Cortex of kidney (tissue), 1 donor: ENCODE measurements at places on chromosomes 2 and 18.

DNA sequence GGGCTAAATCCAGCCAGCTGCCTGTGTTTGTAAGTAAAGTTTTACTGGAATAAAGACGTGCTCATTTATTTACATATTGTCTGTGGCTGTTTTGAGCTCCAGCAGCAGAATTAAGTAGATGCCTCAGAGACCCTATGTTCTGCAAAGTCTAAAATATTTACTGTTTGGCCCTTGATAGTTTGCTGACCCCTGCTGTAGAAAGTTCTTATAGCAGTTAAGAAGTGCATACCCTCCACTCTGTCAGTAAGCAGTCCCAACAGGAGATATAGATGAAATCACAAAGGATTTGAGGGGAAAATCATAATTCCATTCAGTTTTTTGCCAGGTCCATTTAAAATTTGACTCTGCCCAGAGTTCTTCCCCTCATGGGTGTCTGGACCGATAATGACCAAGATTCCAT lies 50.1 kb upstream of the ITM2C start:
- no peak for DNase-seq

- no peak for DNase-seq
Measured at GRCh38 chr18:3967359-3968180, 487.5 kb downstream of the DLGAP1 start.

- no peak for DNase-seq
Measured at GRCh38 chr2:48399828-48400552, 130.0 kb upstream of the STON1 start.

DNA sequence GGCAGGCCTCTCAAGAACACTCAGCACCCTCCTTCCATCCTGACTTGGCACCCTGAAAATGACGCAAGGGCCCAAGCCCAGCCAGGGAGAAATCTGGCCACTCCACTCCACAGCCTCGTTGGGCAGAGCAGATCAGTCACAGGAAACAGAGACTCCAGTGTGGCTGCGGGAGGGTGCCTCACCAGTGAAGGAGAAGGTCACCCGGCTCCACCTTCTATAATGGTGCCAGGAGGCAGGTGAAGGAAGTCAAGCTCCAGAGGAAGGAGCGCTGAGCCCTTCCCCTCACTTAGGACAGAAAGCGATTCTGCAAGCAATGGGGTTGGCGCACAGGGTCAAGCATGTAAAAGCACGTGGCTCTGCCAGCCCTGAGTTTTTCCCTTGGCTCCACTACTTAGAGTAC lies 35.3 kb downstream of the CRACDL start:
- no peak for DNase-seq

DNA sequence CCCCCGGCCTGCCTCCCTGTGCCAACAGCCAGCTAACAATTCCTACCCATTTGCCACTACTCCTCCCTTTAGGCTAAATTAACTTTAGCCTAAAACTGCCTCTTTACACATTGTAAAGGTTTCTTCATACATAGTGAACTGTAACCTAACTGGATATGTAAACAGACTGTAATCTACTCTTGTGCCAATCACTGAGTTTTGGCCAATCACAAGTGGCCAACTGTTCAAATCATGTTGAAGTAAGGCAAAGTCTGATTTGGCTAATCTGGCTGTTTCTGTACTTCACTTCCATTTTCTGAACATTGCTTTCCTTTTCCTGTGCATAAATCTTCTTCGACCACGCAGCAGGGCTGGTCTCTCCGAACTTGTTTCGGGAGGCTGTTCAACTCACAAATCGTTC lies 103.6 kb upstream of the LYPD6 start:
- DNase-seq, result no peak

DNA sequence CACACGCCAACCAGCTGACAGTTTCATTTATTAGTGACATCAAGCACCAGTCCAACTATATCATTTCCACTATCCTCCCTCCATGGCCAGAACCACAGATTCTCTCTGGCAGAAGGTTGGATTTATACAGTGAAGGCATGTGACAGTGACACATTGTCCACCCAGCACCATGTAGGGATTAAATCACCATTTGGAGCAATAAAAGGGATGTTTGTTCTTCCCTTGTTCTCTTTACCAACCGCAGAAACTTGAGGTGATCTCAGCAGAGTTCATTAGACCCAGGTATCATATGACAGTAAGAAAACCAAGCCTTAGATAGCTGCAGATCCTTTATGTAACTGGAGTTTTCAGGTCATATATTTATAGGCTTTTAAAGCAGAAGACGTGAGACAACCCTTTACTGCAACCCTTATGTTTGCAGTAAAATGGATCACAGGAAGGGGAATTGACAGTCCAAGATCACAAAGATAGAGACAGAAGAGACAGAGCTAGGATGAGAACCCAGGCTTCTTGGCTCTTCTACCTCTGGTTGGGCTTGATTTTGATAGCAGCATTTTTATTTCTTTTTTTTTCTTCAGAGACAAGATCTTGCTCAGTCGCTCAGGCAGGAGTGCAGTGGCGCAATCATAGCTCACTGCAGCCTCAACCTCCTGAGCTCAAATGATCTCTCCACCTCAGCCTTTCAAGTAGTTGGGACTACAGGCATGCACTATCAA lies 80.1 kb downstream of the XDH start:
- DNase-seq, result no peak

GRCh38 chr2:240990726-240991377 lies 7.6 kb upstream of the SNED1 start:
- DNase-seq, result no peak

GRCh38 chr2:223725494-223725893 lies 111.9 kb downstream of the AP1S3 start:
- DNase-seq, result no peak
